Fibroblast of skin of right quadriceps (primary cell): ENCODE measurements at places on chromosomes 4 and X.
A peak's percentile ranks its signal among the peaks of the same experiment; 100 is the strongest.

DNA sequence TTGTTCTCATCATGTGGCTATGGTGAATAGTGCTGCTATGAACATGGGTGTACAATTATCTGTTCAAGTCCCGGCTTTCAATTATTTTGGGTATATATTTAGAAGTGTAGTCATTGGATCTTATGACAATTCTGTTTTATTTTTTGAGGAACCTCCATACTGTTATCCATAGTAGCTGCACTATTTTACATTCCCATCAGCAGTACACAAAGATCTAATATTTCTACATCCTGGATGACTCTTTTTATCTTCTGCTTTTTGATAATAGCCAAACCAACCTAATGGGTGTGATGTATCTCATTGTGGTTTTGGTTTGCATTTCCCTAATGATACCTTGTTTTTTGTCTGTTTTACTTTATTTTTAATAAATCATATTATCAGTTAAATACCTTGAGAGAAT lies 12.9 kb upstream of the IL13RA1 start:
- DNase-seq, result no peak

DNA sequence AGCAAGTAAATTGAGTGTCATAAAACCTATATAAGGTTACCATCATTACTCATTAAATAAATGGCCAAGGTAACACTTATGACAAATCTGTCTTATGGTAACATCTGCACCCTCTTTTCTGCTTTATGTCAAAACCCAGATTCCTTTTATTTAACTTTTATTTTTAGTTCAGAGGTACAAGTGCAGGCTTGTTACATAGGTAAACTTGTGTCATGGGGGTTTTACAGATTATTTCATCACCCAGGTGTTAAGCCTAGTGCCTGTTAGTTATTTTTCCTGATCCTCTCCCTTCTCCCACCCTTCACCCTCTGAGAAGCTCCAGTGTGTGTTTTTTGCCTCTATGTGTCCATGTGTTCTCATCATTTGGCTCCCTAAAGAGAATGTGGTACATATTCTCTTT lies 930.7 kb downstream of the CCSER1 start:
- DNase-seq, result no peak

DNA sequence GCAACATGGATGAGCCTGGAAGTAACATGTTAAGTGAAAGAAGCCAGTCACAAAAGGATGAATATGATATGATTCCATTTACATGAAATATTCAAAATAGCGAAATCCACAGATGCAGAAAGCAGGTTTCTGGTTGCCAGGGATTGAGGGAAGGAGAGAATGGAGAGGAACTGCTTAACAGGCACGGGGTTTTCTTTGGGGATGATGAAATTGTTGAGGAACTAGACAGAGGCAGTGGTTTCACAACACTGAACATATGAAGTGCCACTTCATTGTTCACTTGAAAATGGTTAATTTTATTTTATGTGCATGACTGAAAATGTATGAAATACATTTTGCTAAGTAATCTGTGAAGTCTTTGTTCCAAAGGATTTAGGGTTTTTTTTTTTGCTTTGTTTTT lies 182.5 kb upstream of the TBL1X start:
- DNase-seq, result no peak

DNA sequence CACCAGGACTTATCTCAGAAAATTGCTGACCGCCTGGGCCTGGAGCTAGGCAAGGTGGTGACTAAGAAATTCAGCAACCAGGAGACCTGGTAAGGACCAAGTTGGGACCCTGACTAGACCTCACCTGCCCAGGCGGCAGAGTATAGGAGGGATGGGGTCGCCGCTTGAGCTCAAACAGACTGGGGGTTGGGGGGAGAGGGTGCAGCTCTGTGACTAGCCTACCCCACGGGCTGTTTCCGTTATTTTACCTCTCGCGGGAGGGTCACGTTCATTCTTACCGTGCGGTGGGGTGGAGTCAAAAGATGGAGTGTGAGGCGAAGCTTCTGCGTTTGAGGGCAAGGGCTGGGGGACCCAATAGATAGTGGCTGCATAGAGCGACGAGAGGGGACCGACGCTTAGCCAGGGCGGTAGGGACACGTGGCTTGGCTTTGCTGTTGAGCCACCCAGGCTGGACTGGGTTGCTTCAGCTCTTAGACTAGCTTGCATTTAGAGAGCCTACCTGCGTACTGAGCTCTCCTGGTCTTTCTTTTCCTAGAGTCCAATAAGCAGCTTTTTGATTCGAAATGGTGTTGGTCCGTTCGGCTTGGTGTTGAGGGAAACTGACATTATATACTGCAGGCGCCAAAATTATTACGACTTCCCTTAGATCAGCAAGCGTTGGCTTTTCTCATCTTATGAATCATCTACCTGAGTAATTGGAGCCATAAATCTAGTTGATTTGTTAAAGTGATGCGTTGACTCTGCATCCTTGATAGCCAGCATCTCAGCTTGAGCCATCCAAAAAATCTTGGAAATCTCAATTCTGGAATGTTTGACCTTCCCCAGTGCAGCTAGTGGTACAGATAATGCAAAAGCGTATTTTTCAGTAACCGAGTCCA lies 591 bp downstream of the PRPS1 start:
- peak; percentile 23 for DNase-seq

DNA sequence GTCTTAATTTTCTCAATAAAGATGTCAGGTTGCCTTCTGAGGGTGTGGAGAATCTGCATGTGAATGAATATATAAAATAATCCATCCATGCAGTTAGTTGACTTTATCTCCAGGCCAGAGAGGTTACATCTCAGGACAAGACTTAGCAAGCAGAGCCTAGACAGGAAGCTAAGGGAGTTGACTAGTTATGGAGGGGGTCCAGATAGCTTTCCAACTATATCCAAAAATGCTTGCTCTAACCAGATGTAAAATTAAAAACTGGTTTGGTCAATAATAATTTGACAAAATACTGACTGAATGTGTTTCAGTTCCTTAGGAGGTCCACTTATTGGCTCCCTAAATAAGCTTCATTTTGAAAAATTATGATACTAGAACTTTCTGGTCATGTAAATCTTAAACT lies 101.4 kb downstream of the PAPSS1 start:
- DNase-seq, result no peak

GRCh38 chr4:67342291-67342690 lies 203.0 kb downstream of the CENPC start:
- no peak for DNase-seq

- no peak for DNase-seq
These were observed 69.4 kb upstream of the GPR78 start for GRCh38 chr4:8510611-8511285.

DNA sequence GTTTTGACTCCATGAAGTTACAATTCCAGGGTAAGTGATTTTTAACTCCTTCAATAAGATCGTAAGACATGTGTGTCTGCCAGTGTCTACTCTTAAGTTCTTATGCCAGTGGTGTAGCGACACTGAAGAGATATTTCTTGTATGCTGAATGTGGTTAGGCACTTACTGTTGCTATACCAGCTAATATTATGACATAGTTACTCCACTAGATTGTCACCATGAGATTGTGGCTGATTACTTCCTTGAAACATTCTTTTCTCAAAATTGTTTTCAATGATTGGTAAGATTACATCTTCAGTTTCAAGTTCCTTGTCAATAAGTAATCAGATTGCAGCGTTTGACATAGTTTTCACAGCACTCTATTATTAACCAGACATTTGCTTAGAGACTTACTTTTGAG lies 60.6 kb upstream of the PAGE5 start:
- DNase-seq, result no peak

DNA sequence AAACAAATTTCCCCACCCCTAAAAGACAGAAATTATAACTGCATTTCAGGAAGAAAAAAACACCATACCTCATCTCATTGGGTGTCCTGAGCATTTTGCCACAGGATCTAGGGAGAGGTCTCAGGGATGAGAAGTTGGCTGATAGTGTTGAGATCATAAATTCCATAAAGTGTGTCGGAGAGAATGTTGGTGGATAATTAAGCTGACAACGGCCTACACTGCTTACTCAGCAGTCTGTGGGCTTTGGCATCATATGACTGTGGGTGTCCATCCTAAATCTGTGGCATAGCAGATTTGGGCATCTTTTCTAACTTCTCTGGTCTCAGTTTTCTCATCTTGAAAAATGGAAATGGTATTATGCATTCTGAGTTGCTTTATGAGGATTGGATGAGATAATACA lies 12.3 kb downstream of the CENPVL3 start:
- no peak for DNase-seq

GRCh38 chrX:80876877-80877276 lies 67.2 kb upstream of the BRWD3 start:
- peak; percentile 11 for DNase-seq

DNA sequence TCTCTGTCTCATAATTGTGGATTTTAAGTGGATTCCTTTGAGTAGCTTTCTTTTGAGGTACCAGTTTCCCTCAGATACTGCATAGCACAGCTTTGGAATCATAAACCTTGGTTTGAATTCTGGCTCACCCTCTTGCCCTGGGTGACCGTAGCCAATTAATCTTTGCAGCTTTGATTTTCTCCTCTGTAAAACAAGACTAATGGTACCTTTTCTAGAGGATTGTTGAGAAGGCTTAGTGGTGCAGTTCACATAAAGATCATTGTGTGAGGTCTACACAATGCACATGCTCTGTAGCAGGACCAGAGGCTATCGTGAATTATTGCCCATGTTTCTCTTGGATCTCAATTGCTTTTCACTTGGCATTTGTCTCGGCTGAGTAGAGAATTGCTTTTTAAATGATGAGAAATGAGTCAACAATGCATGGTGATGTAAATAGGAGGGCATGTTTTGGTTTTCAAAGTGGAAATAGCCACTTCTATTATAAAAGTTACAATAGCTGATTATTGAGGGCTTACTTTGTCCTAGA lies 47.9 kb downstream of the TMEM131L start:
- peak; percentile 87 for DNase-seq

GRCh38 chr4:8202108-8203051 lies 3.3 kb downstream of the SH3TC1 start:
- DNase-seq, result no peak

DNA sequence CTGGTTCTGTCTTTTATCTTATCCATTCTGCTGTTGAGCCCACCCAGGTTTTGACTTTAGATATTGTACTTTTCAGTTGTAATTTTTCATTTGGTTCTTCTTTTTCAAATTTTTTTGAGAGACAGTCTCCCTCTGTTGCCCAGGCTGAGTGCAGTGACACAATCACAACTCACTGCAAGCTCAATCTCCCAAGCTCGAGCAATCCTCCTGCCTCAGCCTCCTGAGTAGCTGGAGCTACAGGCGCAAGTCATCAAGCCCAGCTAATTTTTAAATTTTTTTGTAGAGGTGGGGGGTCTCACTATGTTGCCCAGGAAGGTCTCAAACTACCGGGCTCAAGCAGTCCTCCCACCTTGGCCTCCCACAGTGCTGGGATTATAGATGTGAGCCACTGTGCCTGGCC lies 25.7 kb downstream of the LETM1 start:
- no peak for DNase-seq

- no peak for DNase-seq
These were observed 472.2 kb upstream of the KLHL4 start for GRCh38 chrX:87045352-87045751.

DNA sequence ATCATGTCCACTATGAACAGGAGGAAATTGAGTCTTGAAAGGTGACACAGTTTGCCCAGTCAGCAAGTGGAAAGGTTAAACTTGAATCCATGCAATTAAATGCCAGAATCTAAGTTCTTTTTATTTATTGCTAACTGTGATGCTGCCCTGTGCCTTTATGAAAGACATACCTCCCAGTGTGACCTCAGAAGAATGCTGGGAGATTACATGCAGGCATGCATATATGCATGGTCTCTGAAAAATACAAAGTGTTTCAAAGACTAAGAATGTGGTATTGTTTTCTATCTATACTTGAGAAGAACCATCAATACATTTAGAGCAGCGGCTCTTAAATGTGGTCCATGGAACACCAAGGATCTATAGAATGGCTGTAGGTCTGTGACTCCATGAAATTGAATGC lies 45.6 kb downstream of the CCDC149 start:
- DNase-seq, result no peak

DNA sequence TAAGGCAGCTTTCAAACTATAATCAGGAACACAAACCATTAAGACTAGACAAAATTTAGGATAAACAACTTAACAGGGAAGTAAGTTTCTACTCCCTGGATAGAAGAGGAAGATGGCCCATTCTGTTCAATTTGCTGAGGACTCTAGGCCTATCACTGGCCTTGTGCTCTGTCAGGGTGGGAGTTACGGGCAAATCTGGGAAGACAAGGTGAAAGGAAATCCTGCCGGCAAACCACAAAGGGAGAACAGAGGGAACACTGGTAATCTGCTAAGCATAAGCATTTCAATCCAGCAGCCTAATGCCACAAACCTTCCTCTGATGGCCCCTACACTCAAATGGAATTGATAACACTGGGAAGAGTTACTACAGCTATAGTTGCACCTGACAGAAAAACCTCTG lies 8.3 kb downstream of the GPR82 start:
- DNase-seq, result no peak

DNA sequence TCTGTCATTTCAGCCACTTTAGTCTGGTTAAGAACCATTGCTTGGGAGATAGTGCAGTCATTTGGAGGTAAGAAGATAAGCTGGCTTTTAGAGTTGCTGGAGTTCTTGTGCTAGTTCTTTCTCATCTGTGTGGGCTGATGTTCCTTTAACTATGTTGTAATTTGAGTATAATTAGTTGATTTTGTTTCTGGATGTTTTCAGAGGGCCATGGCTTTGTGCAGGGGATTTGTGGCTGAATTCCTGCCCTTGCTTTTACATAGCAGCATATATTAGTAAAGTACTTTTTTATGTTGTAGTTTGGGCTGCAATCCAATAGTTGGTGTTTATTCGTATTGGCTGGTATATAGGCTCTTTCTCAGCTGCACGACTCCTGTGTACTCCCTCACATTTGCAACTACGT lies 339.6 kb downstream of the ANKRD50 start:
- DNase-seq, result peak; percentile 5

GRCh38 chr4:145176641-145177432 lies 3.6 kb downstream of the OTUD4 start:
- no peak for DNase-seq

DNA sequence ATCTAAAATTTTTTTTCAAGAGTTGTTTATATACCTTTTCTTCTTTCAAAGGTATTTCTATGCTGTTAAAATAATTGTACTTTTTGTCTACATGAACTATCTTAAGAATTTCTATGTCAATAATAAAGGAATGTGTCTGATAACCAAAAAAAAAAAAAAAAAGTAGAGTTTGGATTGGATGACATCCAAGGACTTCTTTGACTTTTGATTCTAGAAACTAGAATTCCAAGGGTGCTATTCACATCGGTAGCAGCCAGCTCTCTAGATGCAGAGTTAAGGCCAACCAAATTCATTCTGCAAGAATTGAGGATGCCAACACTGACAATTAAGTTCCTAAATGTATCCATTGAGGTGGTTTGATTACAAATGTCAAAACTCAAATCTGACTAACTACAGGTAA lies 42.0 kb upstream of the PRKG2 start:
- peak; percentile 78 for DNase-seq

DNA sequence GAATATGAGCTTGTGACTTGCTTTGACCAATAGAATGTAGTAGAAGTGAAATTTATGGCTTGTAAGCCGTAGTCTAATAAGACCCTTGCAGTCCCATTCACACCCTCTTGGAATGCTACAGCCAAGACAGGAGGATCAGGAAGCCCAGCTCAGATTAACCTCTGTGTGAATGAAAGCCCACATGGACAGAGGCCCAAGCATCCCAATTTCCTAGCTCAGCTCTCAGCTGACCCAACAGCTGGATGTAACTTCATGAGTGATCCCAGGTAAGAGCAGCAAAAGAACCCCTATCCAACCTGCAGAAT lies 12.8 kb upstream of the PPM1K start:
- DNase-seq, result no peak
